ENCODE measurements at places on chromosomes 1 and 21.

GRCh38 chr1:152111515-152111968 is 3.7 kb downstream of the TCHH start:
- DNase-seq = peak; percentile 9

GRCh38 chr21:19405326-19405725 is 1001.7 kb upstream of the TMPRSS15 start:
- no peak for DNase-seq

DNA sequence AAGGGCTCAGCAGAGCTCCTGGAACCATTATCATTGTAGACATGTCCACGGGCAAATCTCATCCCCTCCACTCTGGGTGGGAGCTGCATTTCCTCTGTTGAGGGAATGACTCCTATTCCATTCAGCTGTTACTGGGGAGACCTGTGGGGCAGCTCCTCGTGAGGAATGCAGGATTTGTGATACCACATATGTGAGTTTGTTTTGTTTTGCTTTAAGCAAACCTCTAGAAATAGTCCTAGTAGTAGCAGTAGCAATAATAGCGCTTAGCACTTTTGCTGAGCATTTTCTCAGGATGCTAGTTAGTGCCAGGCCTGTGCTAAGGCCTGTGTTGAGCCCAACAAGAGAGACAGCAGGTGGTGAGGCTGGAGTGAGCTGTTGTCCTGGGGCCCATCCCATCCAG is 10.8 kb downstream of the OLIG1 start:
- no peak for DNase-seq

DNA sequence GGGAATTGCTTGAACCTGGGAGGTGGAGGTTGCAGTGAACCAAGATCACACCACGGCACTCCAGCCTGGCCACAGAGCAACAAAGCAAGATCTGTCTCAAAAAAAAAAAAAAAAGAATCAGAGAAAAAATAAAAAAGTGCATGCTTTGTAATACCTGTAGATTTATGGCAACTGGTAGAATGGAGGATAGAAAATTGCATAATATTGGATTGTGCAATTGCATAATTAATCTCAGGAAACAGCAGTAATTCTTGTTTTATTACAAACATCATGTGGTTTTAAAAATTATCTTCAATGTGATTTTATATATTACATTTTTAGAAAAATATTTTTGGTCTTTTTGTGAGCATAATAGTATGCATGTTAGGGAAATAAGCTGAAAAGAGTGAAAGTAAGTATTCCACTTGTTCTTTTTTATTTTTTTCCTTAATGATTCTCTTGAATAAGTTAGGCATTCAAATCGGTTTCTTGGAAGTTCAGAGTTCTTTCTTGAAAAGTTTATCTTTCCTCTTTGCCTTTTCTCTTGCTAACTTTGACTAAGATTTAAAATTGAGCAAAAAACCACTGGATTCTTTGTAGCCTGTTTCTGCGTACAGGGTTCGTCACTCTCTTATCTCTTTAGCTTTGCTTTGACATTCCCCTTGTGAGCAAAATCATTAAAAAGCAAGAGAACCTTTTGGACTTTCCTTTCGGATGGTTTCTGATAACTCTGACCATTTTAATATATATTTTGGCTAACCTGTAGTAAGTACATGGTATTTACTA is 127.5 kb upstream of the ADAMTS5 start:
- no peak for DNase-seq

DNA sequence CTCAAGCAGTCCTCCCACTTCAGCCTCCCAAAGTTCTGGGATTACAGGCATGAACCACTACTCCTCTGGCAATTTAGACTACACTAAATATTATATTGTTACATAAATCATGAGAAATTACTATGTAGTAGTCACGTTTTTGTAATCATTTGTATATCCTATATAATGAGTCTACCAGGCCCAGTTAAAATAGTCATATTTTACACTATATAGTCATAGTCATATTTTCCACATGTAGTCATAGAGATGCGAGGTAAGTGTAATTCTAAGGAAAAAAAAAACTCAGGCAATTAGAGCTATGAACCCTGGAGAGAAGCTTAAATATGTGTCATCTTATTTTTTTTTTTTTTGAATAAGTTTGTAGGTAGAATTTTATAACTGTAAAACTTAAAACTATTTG is 90.0 kb downstream of the FNBP1L start:
- no peak for DNase-seq

- DNase-seq = no peak
Observed at GRCh38 chr1:173628888-173629287, 6.2 kb upstream of the TEX50 start.

DNA sequence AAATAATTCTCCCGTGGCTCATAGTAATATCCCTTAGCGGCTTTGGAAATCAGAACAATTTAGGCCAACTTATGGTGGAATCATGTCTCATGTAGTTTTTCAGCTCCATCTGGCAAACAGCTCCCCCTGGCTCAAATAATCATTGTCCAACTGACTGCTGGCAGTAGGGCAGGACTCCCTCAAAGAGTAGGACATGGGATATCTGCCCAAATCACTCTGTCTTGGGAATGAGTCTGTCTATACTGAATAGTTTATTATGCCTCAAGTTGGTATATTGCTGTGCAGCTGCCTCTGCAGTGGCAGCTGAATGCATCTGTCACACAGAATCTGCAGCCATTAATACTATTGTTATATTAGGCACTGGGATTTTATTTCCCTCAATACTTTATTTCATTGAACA is 255.7 kb downstream of the COL11A1 start:
- DNase-seq = no peak

DNA sequence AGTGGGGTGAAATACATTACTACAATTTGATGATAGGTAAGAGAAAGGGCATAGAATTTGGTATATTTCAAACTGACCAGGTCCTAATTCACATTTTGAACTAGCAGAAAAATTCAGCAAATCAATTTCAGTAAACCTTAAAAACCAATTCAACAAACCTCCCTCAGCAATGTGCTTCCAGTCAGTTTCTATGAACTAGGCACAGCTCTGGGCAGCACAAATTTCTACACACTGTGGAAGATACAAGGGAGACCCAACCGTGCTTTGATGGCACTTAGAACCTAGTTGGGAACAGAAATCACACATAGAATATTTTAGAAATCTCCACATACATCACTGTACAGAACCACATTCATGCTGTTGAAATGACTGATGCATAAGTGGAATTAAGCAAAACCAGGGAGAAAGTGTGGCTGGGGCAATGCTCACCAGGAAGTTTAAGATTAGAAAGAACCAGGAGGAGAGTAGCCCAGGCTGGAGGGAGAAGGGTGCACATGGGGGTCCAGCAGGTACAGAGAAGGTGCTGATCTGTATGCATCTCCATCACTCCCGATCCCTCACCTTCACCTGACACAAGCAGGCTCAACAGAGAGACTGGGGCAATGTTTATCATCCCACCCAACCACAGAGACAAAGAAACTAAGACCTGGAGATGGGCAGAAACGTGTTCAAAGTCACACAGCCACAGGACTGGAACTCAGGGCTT is 14.8 kb downstream of the C1orf226 start:
- DNase-seq = no peak

- no peak for DNase-seq
Observed at GRCh38 chr1:168472223-168472622, 71.6 kb downstream of the XCL2 start.

DNA sequence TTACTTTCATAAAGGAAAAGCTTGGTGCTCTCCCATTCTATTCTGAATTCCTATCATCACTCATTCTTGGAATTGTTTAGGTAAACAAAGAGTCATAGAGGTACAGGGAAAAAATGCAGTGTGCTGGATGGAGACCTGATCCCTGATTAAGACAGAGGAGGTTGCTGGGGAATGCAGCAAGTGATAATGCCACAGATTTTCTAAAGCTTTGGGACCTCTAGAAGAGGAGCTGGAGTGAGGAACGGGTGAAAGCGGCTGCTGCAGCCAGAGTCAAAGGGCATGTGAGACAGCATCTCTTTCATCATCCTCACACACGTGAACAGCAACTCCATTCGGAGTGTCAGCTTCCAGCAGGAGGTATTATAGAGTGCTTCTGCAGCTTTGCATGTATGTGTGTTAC is 54.9 kb upstream of the DIPK1A start:
- no peak for DNase-seq

All from brain microvascular endothelial cell (primary cell).